Left colon (tissue), 2 donors: ENCODE measurements at places on chromosomes 7 and 10.
A peak's percentile ranks its signal among the peaks of the same experiment; 100 is the strongest.

- DNase-seq, result no peak
Observed at GRCh38 chr10:90847436-90847835, 10.4 kb downstream of the HTR7 start.

- DNase-seq, result peak; percentile 20
Observed at GRCh38 chr10:132610071-132610701, 72.6 kb downstream of the INPP5A start.

DNA sequence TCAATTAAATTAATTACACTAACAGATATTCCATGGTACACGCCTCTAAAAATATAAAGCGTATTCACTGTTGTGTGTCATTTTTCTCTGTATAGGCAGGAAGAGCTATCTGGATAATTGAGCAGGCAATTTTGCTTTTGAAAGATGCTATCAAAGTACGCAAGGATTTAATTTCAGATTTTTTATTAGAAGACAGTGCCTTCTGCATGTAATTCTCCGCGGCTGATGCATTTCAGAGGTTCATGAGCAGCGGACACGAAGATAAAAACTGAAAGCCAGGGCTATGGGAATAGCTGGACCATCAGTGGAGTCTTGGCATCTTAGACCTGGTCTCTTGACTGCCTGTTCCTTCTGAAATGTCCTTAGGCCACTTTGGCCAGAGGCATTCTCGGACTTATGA, 35.7 kb upstream of the SDK1 start:
- DNase-seq, result no peak

DNA sequence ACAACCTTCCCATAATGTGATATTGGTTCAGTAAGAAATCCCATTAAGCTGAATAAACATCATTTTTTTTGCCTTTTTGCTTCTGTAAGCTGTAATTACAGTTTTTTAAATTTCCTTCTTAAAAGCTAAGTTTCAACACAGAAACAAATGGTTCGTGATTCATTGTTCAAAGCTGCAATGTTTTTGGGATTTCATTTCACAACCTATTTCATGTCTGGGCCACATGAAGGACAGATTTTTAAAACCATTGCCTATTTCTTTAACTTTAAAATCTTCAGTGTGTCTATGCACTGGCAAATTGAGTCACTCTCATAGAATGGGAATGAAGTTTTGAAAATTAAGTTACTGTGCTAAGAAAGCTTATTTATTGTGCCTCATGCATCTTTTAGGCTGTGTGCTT, 66.9 kb downstream of the TFPI2 start:
- no peak for DNase-seq

DNA sequence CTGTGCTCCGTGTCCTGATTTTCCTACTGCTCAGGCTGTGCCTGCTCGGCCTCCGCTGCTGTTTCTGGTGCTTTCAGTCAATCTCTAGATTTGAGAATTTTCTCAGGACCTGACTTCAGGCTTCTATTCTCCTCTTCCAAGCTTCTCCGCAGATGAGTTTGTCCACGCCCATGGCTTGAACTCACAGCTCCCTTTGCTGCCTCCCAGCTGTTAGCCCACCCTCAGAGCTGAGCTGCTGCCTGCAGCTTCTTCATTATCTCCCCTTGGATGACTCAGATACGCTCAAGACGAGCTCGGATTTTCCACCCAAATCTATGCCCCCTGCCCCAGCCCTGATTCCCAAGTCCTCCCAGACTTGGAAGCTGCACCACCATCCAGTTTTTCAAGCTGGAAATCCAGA, 104.7 kb downstream of the FGFR2 start:
- DNase-seq, result no peak

DNA sequence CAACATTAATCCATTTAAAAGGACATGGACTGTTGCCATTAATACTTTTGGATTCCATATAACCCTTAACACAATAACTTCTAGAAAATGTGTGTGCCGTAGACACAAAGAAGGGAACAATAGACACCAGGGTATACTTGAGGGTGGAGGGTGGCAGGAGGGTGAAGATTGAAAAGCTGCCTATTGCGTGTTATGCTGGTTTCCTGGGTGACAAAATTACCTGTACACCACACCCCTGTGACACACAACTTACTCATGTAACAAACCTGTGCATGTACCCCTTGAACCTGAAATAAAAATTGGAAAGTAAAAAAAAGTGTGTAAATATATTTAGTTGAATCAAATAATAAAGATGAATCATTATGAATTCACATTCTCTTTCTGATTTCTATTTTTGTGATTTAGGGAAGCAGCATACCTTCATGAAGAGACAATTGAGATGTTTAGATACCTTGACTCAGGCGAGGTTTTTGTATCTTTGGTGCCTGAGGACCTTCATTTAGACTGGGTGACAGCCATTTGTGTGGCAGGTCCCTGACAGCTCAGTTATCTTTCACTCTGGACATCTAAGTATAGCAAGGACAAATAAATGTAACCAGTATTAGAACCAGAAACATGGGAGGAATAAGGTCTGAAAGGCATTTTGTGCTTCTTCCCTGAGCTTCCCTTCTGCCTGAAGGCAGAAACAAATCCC, 28.7 kb downstream of the GIMAP8 start:
- no peak for DNase-seq

- no peak for DNase-seq
Observed at GRCh38 chr7:2008936-2009540, 223.7 kb downstream of the MAD1L1 start.

DNA sequence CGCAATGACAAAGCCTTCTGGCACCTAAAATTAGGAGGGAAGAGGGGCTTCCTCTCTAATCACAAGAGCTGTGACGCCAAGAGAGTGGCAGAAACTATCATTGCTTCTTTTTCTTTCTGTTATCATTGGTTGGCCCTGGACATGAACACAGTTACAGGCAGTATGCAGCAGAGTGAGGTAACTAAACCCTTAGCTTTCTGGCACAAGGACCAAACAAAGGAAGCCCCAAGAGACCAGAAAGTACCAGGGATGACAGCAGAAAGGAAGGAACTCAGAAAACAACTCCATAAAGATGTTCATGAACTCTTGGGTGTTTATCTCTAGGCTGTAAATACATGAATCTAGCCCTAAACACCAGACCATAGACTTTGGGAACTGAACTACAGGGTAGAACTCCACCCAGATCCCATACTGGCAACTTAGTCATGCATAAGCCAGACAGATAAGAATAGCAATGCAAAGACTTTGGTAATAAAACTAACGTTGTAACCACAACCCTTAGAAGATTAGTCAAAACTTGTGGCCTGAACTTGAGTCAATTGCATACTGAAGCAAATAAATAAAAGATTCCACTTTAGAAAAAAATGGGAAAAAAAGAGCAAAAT, 195.7 kb upstream of the PTN start:
- DNase-seq, result no peak

- peak; percentile 87 for DNase-seq
Observed at GRCh38 chr7:100867040-100867775, at the start of gene TRIP6. TSS of gene TRIP6 (plus strand) at chr7:100867387. CDS start at chr7:100867498, 111 bp downstream.

GRCh38 chr10:71031026-71031425, 142.7 kb upstream of the PCBD1 start:
- peak; percentile 0 for DNase-seq

GRCh38 chr7:25032774-25033743, 53.1 kb upstream of the OSBPL3 start:
- DNase-seq, result no peak

DNA sequence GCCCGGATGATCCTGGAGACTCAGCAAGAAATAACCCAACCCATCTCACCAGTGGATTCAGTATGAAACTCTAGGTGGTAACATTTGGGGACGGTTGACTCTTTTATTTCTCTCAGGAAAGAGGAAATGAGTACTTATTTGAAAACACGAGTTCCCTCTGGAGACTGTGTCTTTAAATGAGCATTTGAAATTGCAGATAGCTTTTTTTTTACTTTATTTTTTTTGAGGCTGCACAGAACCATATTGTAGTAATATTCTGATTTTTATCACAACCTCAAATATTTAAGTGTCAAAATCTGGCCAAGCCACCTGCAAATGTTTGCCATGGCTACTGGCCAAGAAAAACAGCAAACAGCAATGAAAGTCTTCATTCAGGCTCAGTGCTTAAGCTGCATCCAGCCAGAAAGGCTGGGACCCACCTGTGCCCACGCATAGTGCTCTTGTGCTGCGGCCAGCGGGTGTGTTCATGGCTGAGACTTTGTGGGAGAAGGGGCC, 160.8 kb downstream of the CREB5 start:
- DNase-seq, result peak; percentile 27

GRCh38 chr10:4254101-4254994, 469.3 kb upstream of the KLF6 start:
- DNase-seq, result no peak

DNA sequence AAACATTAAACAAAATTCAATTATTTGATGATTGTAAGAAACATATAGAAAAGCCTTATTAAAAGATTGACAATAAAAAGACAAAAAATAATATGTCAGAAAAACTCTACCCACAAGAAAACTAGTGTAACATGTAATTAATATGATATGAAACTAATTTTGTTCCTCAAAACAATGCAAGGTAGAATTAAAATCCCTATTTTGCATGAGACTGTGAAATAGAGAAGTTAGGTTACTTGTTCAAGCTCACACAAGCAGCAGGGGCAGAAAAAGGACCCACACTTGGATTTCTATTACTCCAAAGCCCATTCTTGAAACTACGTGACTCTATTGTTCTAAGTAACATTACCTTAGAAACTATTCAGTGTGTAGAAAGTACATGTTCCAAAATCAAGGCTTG, 96.4 kb downstream of the KCNMA1 start:
- no peak for DNase-seq

DNA sequence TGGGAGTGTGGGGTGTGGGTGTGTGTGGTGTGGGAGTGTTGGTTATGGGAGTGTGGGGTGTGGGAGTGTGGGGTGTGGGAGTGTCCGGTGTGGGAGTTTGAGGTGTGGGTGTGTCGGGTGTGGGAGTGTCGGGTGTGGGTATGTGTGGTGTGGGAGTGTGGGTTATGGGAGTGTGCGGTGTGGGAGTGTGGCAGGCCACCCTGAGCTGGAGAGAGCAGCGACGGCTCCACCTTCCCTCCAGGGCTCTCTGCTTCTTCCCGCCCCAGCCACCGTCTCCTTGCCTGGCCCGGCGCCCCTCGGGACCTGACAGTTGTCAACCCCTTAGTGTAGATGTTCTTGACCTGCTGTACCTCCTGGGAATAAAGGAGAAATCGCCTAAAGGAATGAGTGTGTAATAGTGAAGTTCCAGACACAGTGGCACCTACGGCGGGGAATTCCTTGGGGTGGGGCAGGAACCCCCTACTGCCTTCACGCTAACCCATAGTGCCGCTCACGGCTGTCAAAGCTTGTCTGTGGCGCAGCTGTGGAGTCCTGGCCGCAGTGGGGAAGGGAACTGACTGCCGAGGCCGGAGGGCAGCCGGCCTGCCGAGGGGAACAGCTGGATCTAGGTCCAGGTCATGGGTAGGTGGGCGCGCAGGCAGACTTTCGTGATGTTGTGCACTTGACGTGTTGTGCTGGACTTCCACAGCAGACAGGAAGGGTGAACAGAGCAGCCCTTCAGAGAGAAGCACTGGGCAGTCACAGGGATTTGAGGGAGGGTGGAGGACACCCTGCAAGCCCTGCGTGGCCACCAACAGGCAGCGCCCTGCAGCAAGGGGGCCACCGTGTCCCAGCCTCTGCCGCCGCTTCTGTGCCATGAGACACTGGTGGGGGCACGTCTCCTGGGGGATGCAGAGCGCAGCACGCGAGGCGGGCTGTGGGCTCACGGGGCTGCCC, 49.0 kb upstream of the EN2 start:
- no peak for DNase-seq

DNA sequence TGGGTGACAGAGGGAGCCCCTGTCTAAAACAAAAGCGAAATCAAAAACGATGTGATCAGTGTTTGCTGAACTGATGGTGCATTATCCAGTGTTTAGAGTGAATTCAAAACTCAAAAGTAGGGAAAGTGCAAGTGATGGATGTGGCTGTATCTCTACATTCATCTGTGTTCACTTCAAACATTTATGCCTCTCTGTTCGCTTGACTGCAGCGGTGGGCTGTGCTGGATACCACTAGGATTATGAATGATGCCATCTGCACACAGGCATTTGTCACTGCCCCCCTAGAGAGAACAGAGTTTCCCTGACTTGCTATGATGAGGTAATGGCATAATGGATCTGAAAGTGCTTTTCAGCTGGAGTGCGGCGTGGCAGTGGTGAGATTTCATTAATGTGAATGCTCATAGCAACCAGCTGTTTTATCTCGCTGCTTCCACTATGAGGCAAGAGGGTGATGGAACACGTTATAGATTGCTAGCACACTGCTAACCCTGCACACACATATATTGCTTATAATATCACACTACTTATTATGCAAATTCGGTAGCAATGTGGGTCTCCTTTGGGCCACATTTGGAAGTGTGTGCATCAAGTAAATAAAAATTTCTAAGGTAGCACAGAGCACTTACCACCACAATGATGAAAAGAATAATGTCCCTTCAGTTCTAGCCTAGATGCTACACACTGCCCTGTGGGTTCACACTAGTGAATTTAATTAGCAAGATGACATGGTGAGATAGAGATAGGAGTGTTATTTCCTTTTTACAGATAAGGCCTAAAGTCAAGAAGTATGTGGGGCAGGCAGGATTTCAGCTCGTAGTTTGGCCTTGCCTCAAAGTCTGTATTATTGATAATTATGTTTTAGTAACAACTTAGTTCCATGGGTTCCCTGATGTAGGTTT, 164.7 kb downstream of the CAMK1D start:
- no peak for DNase-seq

DNA sequence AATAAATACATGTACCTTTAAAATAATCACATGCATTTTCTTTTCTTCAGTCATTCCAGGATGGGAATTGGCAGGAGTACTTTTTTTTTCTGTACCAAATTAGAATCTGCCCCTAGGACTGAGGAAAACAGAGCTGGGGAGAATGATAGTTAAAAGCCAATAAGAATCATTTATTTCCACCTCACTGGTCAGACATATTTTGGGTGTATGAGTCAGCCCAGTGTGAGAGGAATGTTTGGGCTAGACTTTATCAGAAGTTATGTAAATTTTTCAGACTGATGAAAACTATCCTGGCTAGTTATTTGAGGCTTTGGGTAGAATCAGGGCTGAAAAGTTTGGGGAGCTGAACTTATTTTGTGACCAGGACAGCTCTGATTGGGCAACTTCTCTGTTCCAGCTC, 303.1 kb upstream of the NPSR1 start:
- no peak for DNase-seq

GRCh38 chr10:121497513-121498470, 100.5 kb downstream of the FGFR2 start:
- DNase-seq, result no peak

DNA sequence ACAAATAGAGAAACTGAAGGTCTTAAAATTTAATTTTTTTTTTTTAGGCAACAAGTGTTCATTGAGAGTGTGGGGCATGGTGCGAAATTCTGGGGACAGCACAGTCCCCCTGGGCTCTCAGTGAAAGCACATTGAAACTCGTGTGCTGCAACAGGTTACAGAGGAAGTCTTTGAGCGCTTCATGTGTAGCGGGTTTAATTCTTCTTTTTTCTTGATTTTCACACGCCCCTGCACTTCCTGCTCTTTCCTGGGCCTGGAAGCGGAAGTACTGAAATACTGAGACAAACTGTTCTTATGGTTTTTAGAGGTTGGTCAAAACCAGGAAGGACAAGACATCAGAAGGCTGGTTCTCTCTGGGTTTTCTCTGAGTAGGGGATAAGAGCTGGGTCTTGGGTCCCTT, 203.5 kb downstream of the PTEN start:
- no peak for DNase-seq

GRCh38 chr10:21069929-21070700, 173.0 kb upstream of the NEBL start:
- DNase-seq, result no peak
